ENCODE measurements at places on chromosomes 2 and 18.
A peak's percentile ranks its signal among the peaks of the same experiment; 100 is the strongest.

DNA sequence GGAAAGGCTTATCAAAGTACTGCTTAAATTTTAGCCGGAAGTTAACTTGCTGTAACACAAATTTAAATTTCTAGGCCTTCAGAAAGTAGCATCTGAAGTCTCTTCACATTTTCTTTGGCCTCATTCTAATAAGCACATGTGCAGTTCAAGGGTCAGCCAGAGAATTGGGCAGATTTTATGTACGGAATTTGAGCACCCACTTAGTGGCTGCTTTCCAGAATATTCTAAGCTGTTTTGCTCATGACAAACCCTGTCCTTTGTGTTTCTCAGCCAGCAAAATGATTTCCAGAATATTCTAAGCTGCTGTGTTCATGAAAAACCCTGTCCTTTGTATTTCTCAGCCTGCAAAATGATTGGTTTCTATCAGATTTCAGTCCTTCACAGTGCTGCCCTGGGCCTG lies 225.0 kb upstream of the DOK6 start:
- no peak for DNase-seq

GRCh38 chr2:168793596-168793995 lies 8.8 kb upstream of the NOSTRIN start:
- no peak for DNase-seq

DNA sequence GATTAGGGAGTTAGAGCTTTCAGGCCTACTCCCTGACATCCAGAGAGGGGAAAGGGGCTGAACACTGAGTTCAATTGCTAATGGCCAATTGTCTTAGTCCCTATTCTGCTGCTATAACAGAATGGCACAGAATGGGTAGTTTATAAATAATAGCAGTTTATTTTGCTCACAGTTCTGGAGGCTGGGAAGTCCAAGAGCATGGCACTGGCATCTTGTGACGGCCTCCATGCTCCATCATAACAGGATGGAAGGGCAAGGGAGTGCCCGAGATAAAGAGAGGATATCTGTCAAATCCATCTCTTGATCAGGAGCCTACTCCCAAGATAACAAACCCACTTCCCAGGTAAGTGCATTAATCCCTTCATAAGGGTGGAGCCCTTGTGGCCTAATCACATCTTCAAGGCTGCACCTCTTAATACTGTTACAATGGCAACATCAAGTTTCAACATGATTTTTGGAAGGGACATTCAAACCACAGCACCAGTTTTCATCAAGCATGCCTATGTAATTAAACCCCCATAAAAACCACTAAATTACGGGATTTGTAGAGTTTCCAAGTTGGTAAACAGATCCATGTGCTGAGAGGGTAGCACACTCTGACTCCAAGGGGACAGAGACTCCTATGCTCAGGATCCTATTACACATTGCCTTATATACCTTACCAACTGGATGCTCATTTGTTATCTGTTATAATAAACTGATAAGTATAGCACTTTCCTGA lies 44.6 kb downstream of the BAZ2B start:
- no peak for DNase-seq

GRCh38 chr2:2016651-2017311 lies 272.5 kb upstream of the PXDN start:
- DNase-seq: no peak

DNA sequence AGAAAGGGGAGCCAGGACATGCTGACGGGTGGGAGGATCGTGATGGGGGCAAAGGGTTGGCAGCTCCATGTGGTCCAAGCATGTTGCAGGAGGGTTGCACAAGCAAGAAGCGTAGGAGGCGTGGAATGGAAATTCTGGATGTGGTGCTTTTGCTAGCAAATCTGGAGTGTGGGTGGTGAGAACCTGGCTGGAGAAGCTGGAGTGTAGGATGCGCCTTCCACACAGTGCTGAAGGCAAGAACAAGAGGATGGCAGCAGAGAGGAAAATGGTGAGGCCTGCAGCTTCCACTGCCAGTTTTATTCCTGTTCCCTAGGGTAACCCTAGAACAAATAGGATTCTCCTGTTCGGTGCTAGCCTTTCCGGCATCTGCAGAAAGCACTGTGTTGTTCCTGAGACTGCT lies 22.4 kb downstream of the CREG2 start:
- no peak for DNase-seq

- DNase-seq: no peak
These were observed 867.9 kb upstream of the POU3F3 start for GRCh38 chr2:103986001-103986400.

DNA sequence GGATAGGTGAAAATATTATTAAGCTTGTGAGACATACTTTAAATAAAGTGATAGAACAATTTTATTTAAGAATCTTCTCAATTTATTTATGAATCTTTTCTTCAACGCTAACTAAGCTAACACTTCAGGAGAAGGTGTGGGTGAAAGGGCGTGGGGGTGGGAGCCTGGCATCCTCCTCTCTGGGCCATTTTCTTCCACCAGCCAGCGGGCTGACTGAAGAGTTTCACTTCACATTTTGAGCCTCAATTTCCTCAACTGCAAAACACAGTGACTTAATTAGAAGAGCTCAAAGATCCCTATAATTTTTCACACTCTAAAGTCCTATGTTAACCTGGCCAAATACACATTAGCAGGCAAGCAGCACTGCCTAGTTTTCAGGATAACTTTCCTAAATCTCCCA lies 94.8 kb downstream of the FTCDNL1 start:
- DNase-seq: no peak

- peak; percentile 8 for DNase-seq
These were observed 7.3 kb downstream of the EMX1 start for GRCh38 chr2:72924353-72925240.

- no peak for DNase-seq
These were observed 1294.1 kb upstream of the CHAC2 start for GRCh38 chr2:52473526-52473925.

DNA sequence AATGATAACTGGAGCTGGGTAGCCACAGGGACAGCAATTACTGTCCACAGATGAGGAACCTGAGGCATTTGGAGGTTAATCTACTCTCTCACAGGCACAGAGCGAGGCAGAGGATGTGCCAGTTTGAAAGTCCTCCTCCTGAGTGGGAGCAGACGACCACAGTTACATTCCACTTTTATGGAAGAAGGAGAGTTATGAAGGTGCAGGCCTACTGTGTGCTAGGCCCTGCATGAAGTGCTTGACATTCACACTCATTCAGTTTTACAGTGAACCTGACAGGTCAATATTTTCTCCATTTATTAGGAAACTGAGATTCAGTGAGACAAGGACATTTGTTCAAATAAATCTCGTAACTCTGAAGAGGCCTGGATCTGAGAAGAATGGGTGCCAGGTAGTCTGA lies 142.0 kb downstream of the TDRD15 start:
- DNase-seq: no peak

GRCh38 chr2:7744827-7745226 lies 827.6 kb downstream of the RNF144A start:
- no peak for DNase-seq

- DNase-seq: no peak
These were observed 187.4 kb downstream of the ARL4C start for GRCh38 chr2:234309431-234309830.

DNA sequence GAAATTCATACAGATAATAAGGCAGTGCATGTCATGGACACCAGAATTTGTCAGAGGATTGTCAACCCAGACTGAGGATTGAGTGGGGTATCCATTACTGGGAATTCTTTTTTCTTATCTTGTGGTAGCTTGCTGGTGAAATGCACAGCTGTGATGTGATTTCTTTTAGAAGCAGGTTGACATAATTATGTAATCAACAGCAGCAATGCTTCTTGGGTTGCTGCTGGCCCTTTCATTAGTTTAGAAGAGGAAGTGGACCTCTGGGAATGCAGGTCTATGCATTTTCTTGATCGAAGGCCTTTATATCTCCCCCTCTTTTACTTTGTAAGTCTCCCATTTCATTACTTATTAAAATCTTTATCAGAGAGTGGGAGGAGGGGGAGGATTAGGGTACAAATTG lies 319.9 kb downstream of the AGPS start:
- DNase-seq: no peak

- no peak for DNase-seq
These were observed 3.4 kb upstream of the ASNSD1 start for GRCh38 chr2:189657867-189658266.

DNA sequence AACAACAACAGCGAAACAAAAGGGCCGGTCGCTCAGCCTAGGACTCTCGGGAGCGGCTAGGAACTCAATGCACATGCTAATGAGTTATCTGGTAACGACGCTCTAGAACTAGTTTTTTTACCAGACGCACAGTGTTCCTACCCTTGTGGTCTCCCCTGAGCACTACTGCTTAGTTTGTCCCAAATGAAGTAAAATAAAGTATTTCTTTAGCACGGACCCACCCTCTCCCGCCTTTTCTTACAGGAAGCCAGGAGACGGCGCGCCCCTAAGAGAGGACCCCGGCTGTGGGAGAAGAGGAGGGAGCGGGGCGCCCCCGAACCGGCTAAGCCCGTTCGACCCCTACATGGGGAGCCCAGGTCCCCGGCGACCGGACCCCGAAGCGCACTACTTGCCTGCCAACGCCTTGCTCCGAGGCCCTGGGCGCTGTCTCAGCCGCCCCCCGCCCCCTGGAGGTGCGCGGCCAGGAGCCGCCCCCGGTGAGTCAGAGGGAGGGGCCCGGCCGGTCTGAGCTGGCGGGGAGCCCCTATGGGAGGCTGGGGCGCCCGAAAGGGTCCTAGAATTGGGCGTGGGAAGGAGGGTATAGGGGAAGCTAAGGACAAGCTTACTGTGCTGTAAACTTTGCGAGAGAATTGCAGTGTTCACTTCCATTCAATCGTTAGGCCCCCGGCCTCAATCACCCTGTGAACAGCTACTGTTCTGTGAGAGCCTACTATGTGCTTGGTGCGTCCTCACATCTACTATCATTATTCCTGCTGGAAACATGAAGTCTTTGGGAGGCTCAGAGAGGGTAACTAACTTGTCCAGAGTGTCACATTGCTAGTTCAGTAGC lies 3.6 kb upstream of the CAPG start:
- DNase-seq: no peak

GRCh38 chr18:35582899-35583558 lies 1.5 kb downstream of the GALNT1 start:
- no peak for DNase-seq

DNA sequence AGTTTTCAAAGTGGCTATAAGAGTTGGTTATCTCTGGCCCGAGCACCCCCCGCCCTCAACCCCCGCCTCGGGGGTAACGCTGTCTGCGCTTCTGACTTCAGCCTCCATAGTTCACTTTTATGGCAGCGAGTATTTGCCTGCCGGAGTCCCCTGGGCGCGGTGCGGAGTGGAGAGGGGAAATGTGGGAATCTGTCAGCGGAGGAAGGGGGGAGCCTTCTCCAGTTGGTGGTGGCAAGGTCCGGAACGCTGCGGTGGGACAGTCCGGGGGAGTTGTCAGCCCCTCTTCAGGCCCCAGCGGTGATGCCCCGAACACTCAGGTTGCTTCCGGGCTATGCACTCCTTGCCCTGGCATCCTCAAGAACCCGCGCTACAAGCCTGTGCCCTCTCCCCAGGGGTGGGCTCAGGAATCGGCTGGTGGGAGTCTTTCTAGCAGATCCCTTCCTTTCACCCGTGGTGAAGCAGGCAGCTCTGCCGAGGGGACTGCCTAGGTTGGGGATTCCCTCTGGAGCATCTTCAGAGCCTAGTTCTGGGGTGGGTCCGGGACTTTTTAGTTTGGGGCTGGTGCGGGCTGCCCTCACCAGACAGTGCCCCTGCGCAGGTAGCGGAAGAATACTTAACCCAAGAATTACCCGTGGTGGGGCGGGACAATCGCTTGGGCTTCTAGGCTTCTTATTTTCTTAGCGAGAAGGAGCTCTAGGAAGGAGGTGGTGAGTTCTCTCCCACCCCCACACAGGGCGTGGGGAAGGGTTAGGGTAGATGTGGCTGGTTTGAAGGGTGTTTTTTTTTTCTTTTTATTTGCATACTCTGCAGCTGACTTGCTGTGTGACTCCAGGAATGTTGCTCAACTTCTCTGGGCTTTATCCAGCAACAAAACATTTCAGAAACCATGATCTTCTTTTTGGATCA lies 1.6 kb downstream of the ATOH8 start:
- DNase-seq: no peak

- no peak for DNase-seq
These were observed 124.1 kb upstream of the NOSTRIN start for GRCh38 chr2:168678153-168678853.

- no peak for DNase-seq
These were observed 65.9 kb upstream of the LRRTM1 start for GRCh38 chr2:80370375-80371009.

DNA sequence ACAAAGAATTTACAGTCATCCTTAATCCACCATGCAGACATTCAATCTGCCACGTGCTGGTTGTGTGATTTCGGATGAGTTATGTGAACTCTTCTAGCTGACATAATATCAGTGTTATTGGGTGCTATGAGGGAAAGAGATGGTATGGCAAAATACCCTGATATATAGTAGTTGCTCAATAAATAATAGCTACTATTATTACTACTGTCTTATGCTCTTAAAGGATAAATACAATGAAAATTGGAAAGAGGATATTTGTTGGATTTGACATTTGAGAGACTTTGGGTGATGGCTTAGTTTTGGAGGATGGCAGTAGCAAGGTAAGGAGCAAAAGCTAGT lies 86.5 kb downstream of the MYO3B start:
- no peak for DNase-seq

DNA sequence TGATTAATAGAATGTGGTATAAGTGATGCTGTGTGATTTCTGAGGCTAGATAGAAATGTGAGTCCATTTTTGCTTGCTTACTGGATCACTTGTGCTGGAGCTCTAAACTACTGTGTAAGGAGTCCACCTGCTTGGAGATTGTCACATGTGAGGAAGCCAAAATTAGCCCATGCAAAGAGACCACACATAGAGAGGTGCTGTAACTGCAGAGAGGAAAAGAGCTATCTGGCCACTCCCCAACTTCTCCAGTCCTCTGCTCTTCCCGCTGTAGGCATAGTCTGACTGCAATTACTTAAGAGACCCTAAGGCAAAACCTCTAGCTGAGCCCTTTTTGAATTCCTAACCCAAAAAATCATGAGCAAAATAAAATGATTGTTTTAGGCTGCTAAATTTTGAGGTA lies 120.6 kb upstream of the FBXO11 start:
- no peak for DNase-seq

GRCh38 chr2:198630384-198630783 lies 826.0 kb downstream of the PLCL1 start:
- no peak for DNase-seq

GRCh38 chr2:195595825-195596224 lies 61.2 kb upstream of the SLC39A10 start:
- DNase-seq: no peak

- no peak for DNase-seq
These were observed 31.5 kb upstream of the LYPD6B start for GRCh38 chr2:149006883-149007543.

GRCh38 chr2:148817210-148817708 lies 57.8 kb upstream of the KIF5C start:
- no peak for DNase-seq

- DNase-seq: no peak
These were observed 24.0 kb upstream of the CREB1 start for GRCh38 chr2:207505728-207506127.

Measured in WERI-Rb-1 (cell line).